Tibial nerve (tissue), 4 donors: ENCODE measurements at places on chromosomes 5 and 9. TPM values are rescaled to one million over a fixed set of nuclear protein-coding genes. Genes with fewer than 3 reads are reported as not detected.

GRCh38 chr9:131826966-131827525, 87.2 kb upstream of the RAPGEF1 start:
- no peak for DNase-seq

- no peak for DNase-seq
These were observed 153.6 kb downstream of the RFK start for GRCh38 chr9:76240578-76240977.

- no peak for DNase-seq
These were observed 53.3 kb upstream of the ZBED3 start for GRCh38 chr5:77140350-77140749.

DNA sequence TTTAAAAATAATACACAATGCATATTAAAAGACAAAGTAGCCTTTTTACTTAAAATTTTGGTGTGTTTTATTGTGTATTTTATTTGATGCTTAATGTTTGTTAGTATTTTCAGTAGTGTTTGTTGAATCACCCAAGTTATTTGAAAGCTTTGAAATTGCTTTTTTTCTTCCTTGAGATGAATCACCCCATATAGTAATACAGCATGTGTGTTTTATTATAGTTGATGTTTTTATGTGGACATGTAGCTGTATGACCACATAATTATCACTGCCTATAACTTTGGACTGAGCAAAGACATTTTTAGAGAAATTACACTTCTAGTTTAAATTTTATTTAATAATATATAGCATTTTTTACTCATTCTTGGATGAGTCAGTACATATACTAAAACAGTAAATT, 18.0 kb downstream of the FAM174A start:
- no peak for DNase-seq

GRCh38 chr5:160743027-160743426, 109.0 kb downstream of the ATP10B start:
- no peak for DNase-seq

- no peak for DNase-seq
These were observed 75.4 kb upstream of the SYK start for GRCh38 chr9:90726215-90726614.

DDX4 gene
- total RNA-seq, result not detected

CDC14B gene
- 27.3 TPM for total RNA-seq

PRR16 gene
- total RNA-seq, result 2.1 TPM

EQTN gene
- total RNA-seq, result 2.7 TPM

RAB14 gene
- total RNA-seq, result 45.4 TPM

MCIDAS gene
- not detected for total RNA-seq

NUTM2G gene
- total RNA-seq, result not detected

PKD2L2 gene
- total RNA-seq, result not detected

NTNG2 gene
- total RNA-seq, result 1.2 TPM
